ENCODE measurements at places on chromosomes 7 and 10.

DNA sequence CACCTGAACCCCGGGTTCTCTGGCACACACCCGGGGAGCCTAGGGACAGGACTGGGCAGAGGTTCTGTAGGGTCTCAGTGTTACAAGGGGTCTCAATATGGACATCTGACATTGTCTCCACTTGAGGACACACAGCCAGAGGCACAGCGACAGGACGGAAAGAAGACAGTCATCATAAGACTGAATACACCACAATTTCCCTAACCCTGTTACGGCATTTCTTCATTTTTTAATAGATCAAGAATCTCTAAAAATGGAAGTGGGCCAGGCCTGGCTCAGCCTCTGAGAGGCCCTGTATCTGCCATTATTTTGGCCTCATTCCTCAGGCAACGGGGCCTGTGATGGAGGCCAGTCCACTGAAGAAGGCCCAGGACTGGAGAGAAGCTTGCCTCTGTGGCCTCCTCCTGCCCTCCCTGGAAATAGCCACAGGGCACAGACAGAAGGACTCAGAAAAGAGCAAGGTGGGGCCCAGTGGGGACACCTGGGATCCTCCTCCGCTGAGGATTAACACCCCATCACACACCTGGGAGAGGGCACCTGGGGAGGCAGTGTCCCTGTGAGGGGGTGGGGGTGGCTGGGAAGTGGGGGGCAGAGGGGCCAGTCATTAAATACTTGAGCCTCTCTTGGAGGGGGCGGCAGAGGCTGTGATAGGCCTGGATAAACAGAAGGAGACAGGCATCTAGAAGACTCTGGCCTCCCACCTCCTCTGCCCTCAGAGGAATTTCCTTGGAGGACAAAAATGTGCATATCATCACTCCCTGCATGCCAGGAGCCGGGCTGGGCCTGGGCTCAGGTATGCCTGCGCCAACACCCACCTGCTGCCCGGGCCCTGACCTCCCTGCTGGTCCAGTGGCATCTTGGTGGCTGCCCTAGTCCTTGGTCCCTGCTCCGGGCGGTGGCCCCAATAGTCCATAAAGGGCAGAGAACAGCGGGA, 8.0 kb downstream of the SPOCK2 start:
- no peak for DNase-seq

- DNase-seq: no peak
Observed at GRCh38 chr10:48773580-48773979, 88.9 kb downstream of the WDFY4 start.

DNA sequence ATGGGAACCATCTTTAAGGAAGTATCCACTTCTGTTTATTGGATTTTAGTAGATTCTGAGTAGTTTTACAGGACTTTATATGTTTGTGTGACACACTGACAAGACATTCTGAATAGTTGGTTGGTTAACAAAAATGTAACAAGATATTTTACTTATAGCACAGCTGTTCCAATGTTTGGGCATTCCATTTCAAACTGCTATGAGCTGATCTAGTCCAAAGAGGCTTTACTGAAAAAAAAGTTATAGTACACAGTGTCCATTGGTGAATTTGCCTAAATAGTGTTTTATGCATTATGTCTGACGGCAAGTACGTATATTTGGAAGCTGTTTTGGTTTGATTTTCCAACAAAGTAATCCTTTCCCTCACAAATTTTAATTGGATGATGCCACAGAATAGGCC, 99.1 kb downstream of the SAMD9 start:
- DNase-seq: no peak

GRCh38 chr7:2633538-2634266, 1.9 kb downstream of the TTYH3 start:
- DNase-seq: no peak

- no peak for DNase-seq
Observed at GRCh38 chr7:39102234-39102633, 124.5 kb downstream of the POU6F2 start.

GRCh38 chr10:19046679-19047078, 1.9 kb upstream of the MALRD1 start:
- DNase-seq: no peak

- DNase-seq: no peak
Observed at GRCh38 chr7:2729893-2730716, 42.1 kb downstream of the AMZ1 start.

- no peak for DNase-seq
Observed at GRCh38 chr7:106394526-106394925, 109.7 kb upstream of the NAMPT start.

DNA sequence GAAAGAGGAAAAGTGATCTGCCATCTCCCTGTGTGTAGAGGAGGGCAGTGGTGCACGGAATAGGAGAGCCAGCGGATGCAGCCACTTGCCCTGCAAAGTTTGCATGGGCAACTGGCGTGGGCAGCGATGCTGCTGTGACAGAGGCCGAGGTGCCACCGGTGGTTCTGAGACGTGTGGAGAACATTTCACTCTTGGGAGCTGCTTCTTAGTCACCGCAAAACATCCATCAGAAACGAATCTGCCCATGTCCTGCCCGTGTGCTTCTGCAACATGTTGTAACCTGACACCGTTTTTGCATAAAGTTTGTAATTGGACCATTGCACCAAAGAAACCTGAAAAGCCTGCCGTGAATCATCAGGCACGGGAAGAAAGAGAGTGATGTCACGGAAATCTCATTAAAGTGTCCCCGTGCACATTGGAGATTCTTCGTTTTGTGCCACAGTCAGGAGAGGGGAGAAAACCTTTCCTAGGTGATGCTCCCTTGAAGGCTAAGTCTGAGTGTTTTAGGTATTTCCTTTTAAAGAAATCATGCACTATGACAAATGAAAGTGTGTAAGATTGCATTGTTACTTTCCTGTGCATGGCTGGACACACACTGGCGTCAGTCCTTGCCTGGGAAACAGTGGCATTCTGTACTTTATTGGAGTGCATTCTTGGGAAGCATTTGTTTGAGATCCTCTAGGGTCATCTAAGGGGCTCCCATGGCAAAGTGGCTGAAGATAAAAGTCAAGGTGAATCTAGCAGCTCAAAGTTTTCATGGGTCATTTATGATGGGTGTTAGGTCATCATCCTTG, 302.6 kb downstream of the KLF6 start:
- DNase-seq: peak; percentile 62

DNA sequence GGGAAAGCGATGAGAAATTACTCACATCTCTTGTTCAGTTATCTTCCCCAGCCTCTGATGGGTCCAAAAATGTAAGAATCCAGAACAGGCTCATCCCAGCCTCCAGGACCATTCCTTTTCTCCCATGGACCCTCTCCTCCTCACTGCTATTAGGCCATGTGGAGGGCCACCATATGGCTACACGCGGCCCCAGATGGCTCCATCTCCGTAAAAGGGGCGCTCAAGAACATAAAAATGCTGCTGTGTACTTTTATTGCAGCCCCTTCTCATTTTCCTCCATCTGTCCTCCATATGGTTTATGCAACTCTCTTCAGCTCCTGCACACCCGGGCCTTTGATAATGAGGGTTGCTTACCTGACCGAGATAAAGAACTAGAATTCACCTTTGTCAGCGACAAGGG, 166.2 kb downstream of the RAPGEF5 start:
- DNase-seq: no peak

DNA sequence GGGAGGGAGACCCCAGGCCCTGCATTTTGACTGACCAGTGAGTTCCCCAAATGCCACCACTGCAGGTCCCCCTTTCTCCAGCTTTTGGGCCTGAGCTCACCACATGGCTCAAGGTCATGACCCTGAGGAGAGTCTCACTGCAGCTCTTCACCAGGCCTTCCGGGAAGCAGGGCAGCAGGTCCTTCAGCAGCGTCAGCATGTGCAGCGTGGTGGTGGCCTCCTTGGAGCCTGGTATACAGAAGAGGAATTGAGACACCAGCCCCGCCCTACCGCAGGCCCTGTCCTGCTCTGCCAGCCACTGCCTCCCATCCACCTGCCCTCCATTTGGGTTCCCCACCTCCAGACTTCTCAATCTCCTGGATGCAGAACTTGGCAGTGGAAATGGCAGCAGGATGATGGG, 13.0 kb downstream of the RRP12 start:
- DNase-seq: no peak

DNA sequence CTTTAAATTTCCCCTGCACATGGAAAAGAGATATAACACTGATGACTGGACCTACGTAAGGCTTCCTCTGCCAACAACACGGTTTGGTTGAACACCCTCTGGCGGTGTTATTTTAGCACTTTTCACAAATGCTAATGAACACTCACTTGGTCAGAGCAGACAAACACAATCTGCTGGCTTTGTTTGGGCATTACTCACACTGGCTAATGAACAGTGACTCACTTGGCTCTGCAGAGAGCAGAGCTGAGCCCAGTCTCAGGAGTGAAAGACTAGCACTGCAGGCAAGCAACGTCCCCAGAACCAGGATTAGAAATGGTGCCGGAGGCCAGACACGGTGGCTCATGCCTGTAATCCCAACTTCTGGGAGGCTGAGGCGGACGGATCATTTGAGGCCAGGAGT, 430.8 kb downstream of the PLXNA4 start:
- no peak for DNase-seq

DNA sequence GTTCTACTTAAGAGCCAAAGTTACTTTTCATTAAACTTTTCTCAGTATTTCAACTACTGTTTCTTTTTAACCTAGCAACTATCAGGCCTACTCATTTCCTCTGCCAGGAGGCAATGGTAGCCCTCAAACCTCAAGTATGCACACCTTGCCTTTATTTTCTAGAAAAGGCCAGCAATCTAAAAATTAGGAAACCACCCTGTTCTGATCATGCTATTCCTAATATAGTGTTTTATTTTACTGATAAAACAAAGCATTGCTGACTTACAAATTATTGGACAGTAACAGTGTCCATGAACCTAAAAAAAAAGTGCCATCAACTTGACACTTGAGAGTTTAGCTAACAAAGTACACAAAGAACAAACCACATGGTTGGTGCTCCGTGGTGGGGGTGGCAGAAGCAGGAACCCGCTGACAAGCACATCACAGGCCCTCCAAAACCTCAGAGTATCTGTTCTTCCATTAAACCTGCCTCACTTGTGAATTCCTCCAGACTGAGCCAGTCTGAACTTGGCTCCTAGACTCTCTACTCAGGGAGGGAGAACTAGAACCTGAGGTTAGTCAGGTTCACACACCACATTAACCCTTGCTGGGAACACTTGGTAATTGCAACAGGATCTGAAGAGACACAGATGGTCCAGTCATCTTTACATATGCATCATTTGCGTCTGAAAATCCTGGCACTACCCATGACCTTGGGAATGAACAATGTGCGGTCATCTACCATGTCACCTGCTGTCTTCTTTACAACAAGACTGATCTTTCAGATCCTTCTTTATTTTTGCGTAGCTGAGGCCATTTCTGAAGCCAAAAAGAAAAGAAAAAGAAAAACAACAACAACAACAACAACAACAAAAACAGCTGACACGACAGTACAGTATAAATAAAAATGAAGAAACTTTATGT, 31.9 kb downstream of the PIP4K2A start:
- no peak for DNase-seq

DNA sequence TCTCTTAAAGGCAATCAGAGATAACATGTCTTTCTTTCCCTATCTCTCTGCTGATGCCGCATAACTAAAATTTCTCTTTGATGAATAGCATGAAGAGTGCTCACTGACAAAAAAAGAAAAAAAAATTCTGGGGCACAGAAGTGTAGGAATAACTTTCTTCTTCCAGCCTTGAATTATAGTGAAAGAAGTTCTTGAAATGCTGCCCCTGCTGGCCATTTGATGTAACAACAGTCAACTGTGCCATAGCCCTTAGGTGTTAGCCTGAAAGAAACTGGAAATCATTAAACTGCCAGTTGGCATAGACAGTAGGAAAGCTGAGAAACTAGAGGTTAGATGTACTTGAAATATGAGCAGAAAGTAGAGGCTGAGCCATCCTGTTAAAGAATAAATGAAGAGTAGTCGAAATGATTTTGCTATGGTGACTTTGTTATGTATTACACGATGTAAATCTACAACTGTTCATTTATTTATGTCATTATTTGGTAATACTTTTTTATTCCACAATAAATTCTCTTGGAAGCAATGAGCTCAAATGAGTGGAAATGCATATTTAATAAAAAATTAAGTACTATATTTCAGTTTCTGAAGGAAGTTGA, 48.3 kb upstream of the FAM171A1 start:
- peak; percentile 54 for DNase-seq

GRCh38 chr10:130244031-130244927, 108.1 kb downstream of the GLRX3 start:
- DNase-seq: no peak

Measured in HEK293T (cell line).